Activated naive CD4-positive, alpha-beta T cell treated with anti-CD3 and anti-CD28 coated beads for 36 hours (primary cell): ENCODE measurements at places on chromosomes 3 and 15. TPM values are rescaled to one million over a fixed set of nuclear protein-coding genes. Genes with fewer than 3 reads are reported as not detected.

Gene GOLGA8T
- total RNA-seq, result not detected

Gene UACA
- 3.9 TPM for total RNA-seq

Gene SLC24A1
- 10.7 TPM for total RNA-seq

Gene ARPP21
- total RNA-seq, result not detected

Gene ADIPOQ
- not detected for total RNA-seq

Gene TMEM207
- total RNA-seq, result not detected

GRCh38 chr3:197009532-197010019 is 20.0 kb downstream of the MELTF start:
- H3K4me1 ChIP-seq, result peaks cover under 1% of the 10 kb centered on the region
- no peaks in the 10 kb centered on the region for H3K27me3 ChIP-seq
- no peak overlapping the region for H3K27ac ChIP-seq
- H3K4me3 ChIP-seq, result no peak overlapping the region

- peak overlapping the region; percentile 62 for H3K4me3 ChIP-seq
- H3K36me3 ChIP-seq, result peaks cover 20% of the 10 kb centered on the region
- H3K27ac ChIP-seq, result peak overlapping the region; percentile 87
- H3K27me3 ChIP-seq, result no peaks in the 10 kb centered on the region
Observed at GRCh38 chr3:187012609-187013051, 82.3 kb downstream of the ST6GAL1 start.

DNA sequence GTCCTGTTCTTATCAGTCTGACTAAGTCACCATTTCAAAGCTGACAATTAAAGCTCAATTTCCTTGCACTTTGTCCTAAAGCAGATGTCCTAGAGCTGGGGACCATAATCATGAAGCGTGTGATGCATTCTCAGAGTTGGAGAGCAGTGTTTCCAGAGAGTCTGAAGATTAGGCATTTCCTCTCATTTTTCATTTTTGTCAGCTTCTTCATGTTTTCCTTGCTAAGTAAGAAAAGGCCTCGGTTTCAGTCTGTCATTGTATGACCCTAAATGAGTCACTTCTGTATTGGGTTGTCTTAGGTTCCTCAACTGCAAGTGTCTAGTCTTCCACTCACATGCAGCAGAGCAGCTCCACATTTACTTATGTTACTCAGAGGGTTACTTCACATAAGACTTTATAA is 257.2 kb upstream of the TPRG1 start:
- peak; percentile 36 for DNase-seq
- H3K27me3 ChIP-seq, result peaks cover 2% of the 10 kb centered on the region
- no peak overlapping the region for H3K4me3 ChIP-seq
- peak overlapping the region; percentile 85 for H3K27ac ChIP-seq
- peaks cover 47% of the 10 kb centered on the region for H3K4me1 ChIP-seq
- H3K36me3 ChIP-seq, result no peaks in the 10 kb centered on the region

GRCh38 chr3:142022381-142022780 is 127.0 kb downstream of the TFDP2 start:
- H3K4me3 ChIP-seq, result no peak overlapping the region
- no peak overlapping the region for H3K27ac ChIP-seq

DNA sequence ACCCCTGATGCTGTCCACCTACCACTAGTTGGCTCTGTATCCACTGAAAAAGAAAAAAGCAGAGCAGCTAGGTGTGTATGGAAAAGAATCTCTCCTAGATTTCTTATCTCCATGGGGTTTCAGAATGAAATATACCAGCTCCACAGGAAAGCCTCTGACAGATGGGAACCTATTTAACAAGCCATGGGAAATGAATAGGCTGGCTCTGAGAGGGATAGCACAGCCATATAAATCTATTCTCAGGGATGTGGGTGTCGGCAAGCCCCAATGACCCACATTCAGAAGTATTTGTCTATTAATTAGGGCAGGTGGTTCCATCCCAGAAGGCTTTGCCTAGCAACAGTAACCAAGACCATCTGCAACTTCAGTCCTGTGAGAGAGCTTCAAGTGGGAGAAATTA is 694.1 kb downstream of the AGBL1 start:
- DNase-seq, result no peak
- no peak overlapping the region for H3K4me3 ChIP-seq
- H3K36me3 ChIP-seq, result no peaks in the 10 kb centered on the region
- no peak overlapping the region for H3K27ac ChIP-seq
- no peaks in the 10 kb centered on the region for H3K4me1 ChIP-seq

- no peaks in the 10 kb centered on the region for H3K36me3 ChIP-seq
- peaks cover 32% of the 10 kb centered on the region for H3K4me1 ChIP-seq
- H3K27me3 ChIP-seq, result no peaks in the 10 kb centered on the region
- no peak for DNase-seq
- no peak overlapping the region for H3K27ac ChIP-seq
Observed at GRCh38 chr3:119350114-119350513, 55.9 kb downstream of the ARHGAP31 start.

DNA sequence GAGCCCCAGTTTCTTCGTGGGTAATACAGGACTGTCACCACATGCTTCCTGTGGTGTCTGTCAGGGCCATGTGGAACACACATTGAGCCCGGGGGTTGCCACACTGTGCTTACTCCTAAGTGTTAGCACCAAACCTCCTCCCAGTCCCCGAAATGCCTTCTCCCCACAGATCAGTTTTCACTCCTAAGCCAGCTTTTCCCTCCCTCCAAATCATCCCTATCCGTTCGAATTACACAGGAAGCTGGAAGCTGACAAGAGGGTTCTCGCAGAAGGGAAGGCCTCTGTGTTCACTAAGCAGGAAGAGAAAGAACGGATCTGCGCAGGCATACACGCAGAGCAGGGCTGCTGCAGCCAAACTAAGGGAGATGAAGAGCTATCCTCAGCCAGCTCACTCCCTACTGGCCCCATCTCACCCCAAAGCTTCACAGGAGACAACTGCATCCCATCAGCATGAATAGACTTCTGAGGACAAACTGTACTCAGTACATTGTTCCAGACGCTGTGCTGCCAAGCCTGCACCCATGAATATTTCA is 32.3 kb downstream of the XXYLT1 start:
- no peak overlapping the region for H3K27ac ChIP-seq
- no peaks in the 10 kb centered on the region for H3K4me1 ChIP-seq
- no peak for DNase-seq
- peaks cover 6% of the 10 kb centered on the region for H3K36me3 ChIP-seq
- no peak overlapping the region for H3K4me3 ChIP-seq

DNA sequence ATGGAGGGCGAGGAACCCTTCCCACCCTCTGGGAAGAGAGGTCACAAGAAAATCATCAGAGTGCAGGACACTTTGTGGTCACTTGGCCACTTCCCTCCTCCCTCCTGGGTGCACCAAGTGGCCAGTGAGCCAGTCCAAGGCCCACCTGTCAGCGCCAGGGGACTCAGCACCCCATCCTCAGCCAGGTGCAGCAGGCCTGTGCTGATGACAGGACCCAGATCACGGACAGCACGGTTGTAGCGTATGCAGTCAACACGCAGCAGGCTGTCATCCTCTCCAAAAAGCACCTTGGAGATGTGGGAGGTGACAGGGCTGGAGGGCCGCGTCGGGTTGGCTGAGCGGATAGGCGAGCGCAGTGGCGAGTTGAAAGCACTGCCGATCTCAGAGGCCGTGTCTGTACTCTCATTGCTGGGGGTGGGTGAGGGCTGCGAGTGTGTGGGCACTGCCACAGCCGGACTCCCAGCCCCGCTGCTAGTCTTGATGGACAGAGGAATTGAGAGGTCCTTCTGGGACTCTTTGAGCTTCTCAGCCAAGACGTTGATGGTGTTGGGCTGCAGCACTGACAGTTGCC is 41.5 kb downstream of the SEMA3G start:
- H3K4me1 ChIP-seq, result peaks cover 12% of the 10 kb centered on the region
- no peak overlapping the region for H3K4me3 ChIP-seq
- peaks cover 31% of the 10 kb centered on the region for H3K36me3 ChIP-seq
- no peak for DNase-seq
- no peak overlapping the region for H3K27ac ChIP-seq
- H3K27me3 ChIP-seq, result no peaks in the 10 kb centered on the region

DNA sequence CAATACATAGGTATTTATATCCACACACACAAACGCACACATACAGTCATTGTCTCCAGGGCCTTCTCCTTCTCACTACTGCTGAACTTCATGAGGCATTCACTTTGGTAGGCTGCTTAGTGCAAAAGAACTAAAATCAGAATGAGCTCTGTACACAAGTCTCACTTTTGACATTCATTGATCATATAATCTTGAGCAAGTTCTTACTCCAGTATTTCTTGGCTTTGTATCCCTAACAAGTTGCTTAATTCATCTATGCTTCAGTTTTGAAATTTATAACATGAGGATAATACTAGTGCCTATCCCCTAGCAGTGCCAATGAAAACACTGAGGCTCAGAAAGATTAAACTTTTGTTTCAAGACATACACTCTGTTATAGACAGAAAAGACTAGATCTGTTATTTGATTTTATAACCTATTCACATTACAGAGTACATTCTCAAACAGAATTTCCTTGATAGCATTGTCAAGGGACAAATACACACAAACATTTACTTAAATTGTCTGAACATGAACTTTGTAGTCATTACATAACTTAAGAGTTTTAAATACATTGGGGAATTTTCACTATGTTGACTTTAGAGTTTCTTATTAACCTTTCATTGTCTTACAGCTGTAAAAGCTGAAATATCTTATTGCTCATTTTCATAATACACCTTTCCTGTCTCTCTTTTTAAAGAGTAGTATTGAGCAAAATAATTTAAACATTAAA is 55.0 kb upstream of the SI start:
- DNase-seq, result no peak
- no peak overlapping the region for H3K27ac ChIP-seq
- no peaks in the 10 kb centered on the region for H3K36me3 ChIP-seq

DNA sequence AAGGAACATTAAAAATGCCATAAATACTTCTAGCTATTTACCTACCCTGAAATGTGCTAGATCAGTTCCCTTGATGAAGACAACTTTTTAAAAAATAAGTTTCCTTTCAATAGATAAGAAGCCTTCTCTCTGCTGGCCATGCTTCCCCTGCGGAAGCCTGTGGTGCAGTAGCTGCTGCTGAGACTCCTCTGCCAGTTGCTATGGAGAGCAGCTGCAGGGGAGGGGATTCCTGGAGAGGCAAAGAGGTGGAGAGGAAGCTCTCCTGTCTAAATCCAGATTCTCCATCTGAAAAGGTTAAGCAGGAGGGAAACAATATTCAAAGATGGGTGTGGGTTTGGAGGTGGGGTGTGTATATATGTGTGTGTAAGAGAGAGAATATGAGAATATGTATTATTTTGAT is 69.8 kb upstream of the BFSP2 start:
- H3K36me3 ChIP-seq, result no peaks in the 10 kb centered on the region
- no peak overlapping the region for H3K27ac ChIP-seq
- no peak overlapping the region for H3K4me3 ChIP-seq
- H3K27me3 ChIP-seq, result no peaks in the 10 kb centered on the region

DNA sequence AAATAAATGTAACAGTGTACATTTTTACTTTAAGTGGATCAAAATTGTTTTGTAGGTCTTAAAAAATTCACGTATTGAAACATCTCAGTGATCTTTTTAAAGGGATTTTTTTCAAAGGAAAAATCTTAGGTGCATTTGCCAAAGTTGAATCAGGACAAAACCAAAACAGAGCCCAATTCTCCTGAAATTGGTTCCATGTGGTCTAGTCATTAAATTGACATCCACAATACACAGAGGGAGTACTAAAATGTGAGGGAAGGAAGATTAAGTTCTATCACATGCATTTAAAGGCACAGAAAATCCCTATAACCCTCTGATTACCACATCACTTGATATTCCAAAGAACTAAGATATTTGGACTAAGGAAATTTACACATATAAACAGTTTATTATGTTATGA is 39.3 kb upstream of the HDC start:
- H3K4me1 ChIP-seq, result no peaks in the 10 kb centered on the region
- DNase-seq, result no peak
- H3K36me3 ChIP-seq, result peaks cover 54% of the 10 kb centered on the region
- H3K4me3 ChIP-seq, result no peak overlapping the region
- H3K27ac ChIP-seq, result no peak overlapping the region
- H3K27me3 ChIP-seq, result no peaks in the 10 kb centered on the region

DNA sequence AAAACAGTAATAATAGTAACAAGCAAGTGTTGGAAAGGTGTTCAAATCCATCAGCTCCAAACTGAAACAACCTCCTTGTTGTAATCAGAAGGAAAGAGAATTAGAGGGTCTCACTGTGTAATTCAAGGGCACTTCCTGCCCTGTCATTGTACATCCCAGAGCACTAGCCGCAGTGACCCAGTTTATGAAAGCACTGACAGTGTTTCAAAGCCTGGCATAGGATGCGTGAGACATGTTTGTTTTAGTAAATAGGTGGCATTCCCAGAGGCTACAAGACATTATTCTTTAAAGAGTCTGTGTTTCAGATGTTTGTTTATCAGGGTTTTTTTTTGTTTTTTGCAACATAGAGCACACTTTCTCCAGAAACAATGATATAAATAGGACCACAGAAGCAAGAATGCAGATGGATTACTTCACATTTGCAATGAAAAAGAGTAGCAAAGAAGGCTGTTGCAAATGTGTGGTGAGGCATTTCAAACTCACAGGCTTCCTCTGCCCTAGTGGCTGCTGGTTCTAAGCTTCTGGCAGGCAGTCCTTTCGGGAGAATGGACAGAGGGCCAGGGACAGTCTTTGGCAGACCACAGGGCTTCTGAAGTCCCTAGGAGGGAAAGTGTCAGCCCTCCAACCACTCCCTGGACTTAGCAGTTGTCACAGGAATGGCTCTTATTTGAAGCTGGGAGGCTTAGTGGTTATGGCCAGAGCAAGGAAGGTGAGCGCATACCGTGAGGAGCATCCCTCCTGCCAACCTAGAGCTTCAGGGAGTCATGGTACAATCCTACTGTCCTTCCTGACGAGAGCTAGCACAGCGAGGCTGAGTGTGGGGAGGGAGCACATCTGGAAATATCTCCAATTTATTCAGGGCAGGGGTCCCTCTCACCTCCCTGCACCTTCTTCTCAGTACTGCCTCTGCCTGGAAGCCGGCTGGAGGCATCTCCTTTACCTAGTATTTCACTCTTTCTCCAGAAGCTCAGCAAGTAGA is 31.4 kb upstream of the TIPARP start:
- no peak overlapping the region for H3K4me3 ChIP-seq
- H3K27me3 ChIP-seq, result peaks cover 2% of the 10 kb centered on the region
- H3K27ac ChIP-seq, result no peak overlapping the region
- peaks cover 11% of the 10 kb centered on the region for H3K4me1 ChIP-seq
- no peaks in the 10 kb centered on the region for H3K36me3 ChIP-seq

- no peak overlapping the region for H3K4me3 ChIP-seq
- H3K27ac ChIP-seq, result no peak overlapping the region
- H3K36me3 ChIP-seq, result no peaks in the 10 kb centered on the region
- no peaks in the 10 kb centered on the region for H3K27me3 ChIP-seq
- DNase-seq, result no peak
Observed at GRCh38 chr3:119658994-119659393, 1.4 kb downstream of the POPDC2 start.

DNA sequence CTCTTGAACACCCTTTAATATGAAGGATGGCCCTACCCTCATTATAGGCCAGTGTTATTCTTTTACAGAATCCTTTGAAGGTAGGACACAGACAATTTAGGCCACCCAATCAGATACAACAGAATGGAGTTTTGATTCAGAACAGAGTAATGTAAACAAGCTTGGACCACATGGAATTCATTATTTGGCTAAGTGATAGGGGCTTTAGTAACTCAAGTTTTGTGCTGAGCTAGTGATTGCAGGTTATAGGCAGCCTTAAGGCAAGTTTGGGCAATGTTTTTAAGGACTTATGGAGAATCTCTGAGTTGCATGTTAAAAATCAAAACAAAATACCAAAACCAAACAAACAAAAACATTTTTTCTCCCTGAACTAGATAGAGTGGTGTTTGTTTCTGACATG is 312.1 kb upstream of the ROBO1 start:
- H3K4me1 ChIP-seq, result no peaks in the 10 kb centered on the region
- H3K4me3 ChIP-seq, result no peak overlapping the region
- no peaks in the 10 kb centered on the region for H3K27me3 ChIP-seq

GRCh38 chr3:177714945-177715344 is 517.7 kb upstream of the TBL1XR1 start:
- DNase-seq, result no peak
- no peaks in the 10 kb centered on the region for H3K27me3 ChIP-seq
- no peak overlapping the region for H3K4me3 ChIP-seq
- H3K36me3 ChIP-seq, result no peaks in the 10 kb centered on the region
